ENCODE measurements at places on chromosomes 13 and 19.
A peak's percentile ranks its signal among the peaks of the same experiment; 100 is the strongest.

DNA sequence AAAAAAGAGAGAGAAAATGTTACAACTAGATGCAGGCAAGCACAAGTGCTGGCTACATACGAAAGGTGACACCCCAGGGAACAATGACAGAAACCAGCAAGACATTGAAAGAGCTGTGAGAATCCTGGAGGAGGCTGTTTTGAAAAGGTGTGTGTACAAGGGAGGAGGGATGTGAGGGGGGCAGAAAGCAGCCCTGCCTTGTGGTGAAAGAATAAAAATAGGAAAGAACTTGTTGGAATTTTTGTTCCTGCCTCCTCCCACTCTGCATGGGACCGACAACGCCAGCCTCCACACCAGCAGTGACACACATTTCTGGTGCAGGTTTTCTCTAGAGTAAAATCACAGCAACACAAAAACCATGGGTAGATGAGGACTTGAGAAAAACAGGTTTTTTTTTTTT lies 1258.6 kb downstream of the PCDH9 start:
- no peak for DNase-seq

DNA sequence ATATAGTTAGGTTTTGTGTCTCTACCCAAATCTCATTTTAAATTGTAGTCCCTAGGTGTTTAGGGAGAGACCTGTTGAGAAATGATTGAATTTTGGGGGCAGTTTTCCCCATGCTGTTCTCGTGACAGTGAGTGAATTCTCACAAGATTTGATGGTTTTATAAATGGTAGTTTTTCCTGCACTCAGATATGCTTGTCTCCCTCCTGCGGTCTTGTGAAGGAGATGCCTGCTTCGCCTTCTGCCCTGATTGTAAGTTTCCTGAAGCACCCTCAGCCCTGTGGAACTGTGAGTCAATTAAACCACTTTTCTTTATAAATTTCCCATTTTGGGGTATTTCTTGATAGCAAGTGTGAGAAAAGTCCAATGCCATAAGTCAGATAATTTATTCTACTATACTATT lies 1977.5 kb upstream of the PCDH20 start:
- no peak for DNase-seq

DNA sequence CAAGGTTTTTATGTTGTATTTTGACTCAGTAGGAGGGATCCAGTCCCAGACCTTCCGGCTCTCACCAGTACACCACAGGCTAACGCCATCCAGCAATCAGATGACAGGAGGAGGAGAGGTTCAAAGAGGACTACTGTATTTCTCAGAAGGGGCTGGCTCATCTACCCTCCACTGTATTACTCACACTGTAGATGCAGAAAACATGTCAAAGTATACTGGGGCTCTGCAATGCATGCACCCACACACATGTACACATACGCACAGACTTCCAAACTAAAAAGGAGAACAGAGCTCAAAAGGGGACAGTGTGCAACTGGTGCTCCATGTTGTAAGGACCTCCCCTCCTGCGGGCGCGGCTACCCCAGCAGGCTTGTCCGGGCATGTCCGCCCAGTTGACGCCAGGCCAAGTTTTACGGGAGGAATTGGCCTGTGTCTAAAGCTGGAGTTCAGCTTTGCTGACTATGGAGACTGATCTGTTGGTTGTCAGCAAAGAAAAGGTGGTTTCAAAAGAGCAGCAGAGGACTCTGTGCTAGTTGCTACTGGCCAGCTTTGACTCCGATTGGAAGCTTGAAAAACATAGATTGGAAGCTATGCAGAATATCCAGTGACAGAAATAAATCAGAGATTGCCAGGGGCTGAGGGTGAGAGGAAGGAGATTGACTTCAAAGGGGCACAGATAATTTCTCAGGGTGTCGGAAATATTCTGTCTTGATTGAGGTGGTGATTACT lies 314.2 kb downstream of the DLEU7 start:
- DNase-seq: peak; percentile 94

DNA sequence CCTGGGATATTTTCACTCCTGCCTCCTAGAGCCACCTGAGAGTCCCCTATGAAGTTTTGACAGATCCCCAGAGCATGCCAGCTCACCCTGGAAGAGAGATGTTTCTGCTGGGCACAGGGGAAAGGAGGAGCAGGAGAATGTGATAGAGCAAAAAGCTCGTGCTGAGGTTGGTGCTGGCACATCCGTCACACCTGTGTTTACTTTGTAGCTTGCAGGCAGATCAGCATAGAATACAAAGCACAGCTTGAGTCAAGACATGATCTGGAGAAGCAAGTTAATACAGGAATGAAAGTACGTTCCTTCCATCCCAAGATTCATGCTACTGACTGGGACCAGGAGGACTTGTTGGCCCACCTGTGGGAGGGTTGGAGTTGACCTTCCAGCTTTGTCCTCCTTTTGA lies 46.1 kb downstream of the HSPH1 start:
- no peak for DNase-seq

DNA sequence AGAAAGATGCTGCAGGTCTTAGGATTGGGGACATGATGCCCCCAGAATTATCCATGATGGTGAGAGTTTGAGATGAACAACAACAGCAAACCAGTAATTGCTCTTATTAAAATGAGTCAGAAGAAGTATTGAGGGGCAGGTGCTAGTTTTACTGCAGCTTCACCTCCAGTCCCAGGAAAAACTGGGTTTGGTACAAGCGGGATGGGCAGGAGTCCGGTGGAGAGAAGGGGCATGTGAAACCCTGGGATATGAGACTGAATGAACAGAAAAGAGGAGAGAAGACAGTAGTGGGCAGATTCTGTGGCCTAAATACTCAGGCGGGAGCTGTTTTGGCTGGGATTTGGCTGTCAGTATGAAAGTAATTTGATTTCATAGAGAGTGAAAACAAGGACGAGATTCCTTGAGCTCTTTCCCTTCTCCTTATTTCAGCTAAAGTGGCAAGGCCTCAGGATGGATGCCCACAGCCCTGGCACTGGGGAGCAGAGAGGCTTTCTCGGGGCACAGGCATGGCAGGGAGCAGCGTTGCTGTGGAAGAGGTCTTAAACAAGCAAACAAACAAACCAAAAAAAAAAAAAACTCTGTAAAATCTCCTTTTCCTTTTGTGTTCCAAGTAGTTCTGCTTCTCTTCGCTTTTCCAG lies 30.7 kb downstream of the NFIX start:
- DNase-seq: no peak

GRCh38 chr19:36707134-36707533 lies 19.7 kb downstream of the ZNF567 start:
- DNase-seq: no peak

GRCh38 chr13:104270731-104271130 lies 1204.5 kb upstream of the SLC10A2 start:
- no peak for DNase-seq

- DNase-seq: no peak
These were observed 32.1 kb downstream of the RASL11A start for GRCh38 chr13:27302643-27303262.

GRCh38 chr13:72782717-72783116 lies 784 bp downstream of the PIBF1 start:
- DNase-seq: no peak

DNA sequence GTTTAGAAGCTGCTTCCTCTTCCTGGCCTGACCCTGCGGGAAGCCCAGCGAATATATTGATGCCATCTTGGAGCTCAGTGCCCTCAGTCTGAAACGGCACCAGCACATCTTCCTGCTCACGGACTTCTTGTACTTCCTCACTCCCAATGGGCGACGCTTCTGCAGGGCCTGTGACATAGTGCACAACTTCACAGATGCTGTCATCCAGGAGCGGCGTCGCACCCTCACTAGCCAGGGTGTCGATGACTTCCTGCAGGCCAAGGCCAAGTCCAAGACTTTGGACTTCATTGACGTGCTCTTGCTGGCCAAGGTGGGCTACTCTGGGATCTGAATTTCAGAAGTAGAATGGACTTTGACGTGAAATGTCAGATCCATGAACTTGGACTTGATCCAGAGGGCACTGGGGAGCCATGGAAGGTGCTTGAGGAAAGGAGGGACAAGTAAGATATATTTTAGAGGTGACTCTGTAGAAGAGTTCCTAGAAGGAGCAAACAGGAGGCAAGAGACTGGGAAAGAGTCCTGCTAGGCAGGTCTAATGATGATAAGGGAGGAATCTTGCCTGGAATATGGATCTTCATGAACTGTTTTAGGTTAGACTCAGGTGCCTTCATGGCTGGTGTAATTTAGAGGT lies 38.4 kb upstream of the CYP4F8 start:
- peak; percentile 22 for DNase-seq

DNA sequence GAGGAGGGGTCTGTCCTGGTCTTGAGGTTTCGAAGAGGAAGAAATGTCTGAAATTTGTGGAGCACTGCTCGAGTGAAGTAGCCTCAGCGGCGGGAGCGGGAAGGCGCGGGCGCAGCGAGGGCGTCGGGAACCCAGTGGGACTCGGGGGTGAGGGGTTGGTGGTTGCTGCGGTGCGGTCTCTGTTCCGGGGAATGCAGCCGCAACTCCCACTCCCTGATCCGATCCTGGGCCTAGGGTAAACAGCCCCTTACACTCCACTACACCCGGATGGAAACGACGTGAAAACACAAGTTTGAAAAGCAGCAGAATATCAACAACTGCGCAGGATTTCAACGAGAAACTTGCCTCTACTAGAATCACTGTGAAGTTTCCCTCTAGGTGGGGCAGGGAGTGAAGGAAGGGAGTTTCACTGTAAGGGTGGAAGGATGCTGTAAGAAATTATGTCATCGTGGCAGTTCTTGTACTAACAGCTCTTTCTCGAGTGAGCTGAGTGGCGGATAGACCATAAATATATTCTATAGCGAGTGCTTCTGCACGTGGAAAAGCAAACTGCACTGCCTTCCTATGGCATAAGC lies 2.0 kb upstream of the KLF12 start:
- DNase-seq: no peak

- DNase-seq: no peak
These were observed 733.7 kb upstream of the ATXN8OS start for GRCh38 chr13:69373747-69374425.

GRCh38 chr13:84651705-84652104 lies 769.4 kb upstream of the SLITRK1 start:
- DNase-seq: no peak

DNA sequence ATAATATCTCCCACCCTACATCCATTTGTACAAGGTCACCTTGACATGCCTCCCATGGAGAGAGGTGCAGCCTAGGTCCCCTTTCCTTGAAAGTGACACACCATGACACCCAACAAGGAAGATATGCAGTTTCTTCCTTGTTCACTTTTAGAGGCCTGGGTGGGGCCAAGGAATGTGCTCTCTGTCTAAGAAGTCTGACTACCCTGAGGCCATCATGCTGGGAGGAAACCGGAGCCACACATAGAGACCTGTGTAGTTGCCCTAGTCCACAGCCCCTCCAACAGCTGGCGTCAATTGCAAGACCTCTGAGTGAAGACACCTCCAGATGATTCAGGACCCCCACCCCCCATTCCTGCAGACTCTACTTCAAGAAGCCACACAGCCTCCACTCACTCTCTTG lies 11.0 kb downstream of the SYDE1 start:
- no peak for DNase-seq

- no peak for DNase-seq
These were observed 164.8 kb upstream of the KL start for GRCh38 chr13:32851083-32852069.

GRCh38 chr13:73061473-73061872 lies 2.7 kb downstream of the KLF5 start:
- DNase-seq: no peak

- peak; percentile 59 for DNase-seq
These were observed 8.6 kb downstream of the RPS9 start for GRCh38 chr19:54209058-54209810.

DNA sequence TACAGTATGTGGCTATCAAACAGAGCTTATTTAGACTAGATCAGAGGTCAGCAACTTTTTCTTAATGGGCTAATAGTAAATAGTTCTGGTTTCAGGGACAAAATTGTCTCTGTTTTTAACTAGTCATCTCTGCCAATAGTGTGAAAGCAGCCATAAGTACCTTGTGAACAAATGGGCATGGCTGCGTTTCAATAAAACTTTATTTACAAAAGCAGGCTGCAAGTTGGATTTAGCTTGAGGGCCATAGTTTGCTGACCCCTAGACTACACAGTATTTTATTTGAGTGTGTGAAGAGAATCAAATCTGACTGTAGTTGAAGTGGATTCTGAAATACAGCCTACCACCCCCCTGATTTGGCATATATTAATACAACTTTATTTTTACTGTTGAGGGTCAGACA lies 75.6 kb downstream of the SCEL start:
- no peak for DNase-seq

GRCh38 chr13:112947796-112948195 lies 21.2 kb upstream of the MCF2L start:
- DNase-seq: no peak

DNA sequence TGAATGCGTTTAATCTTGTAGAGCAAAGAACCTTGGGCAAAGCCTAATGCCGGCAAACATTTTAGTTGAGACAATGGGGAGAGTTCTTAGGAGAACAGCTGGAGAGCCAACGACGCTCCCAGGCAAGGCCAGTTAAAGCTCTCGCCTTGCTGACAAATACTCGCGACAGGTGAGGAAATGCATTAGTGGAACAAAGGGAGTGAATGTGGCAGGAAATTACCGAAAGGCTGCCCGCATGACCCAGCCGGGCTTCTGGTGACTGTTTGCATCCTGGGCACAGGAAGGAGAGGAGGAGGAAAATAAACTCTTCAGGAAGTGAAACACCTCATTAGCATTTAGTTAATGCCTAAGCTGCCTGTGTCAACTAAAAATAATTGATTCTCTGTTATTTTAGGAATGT lies 74.6 kb downstream of the SHISA2 start:
- DNase-seq: no peak

GRCh38 chr13:39765801-39766463 lies 110.5 kb downstream of the COG6 start:
- DNase-seq: peak; percentile 77

DNA sequence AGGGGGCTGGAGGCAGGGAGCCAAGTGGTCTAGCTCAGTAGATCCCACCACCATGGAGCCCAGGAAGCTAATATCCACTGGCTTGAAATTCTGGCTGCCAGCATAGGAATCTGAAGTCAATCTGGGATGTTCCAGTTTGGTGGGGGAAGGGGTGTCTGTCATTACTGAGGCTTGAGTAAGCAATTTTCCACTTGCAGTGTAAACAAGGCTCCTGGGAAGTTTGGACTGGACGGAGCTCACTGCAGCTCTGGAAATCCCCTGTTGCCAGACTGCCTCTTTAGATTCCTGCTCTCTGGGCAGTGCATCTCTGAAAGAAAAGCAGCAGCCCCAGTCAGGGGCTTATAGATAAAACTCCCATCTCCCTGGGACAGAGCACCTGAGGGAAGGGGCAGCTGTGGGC lies 349.2 kb upstream of the KLHL1 start:
- no peak for DNase-seq

DNA sequence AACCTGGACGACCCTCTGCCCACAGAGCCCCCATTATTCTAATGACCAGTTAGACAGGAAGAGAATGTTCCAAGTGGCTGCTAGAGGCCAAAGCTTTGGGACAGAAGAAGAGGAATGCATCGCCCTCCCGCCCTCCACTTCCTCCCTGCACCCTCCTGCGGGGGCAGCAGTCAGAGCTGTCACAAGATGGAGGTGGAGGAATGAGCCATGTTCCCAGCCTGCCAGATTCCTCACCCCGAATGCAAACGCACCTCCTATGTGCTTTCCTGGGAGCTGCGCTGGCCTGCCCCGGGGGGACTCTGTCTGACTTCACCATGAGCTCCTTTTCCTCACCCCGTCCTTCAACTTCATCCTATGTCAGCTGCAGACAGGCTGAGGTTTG lies 1.7 kb downstream of the YJEFN3 start:
- no peak for DNase-seq

GRCh38 chr19:12695997-12696365 lies 450 bp downstream of the FBXW9 start:
- no peak for DNase-seq

Measured in left lobe of liver (tissue), 2 donors.